ENCODE measurements at places on chromosomes 7 and 10.

- peak; percentile 67 for DNase-seq
Measured at GRCh38 chr10:72335394-72336258, 19.1 kb downstream of the DNAJB12 start.

GRCh38 chr10:89888321-89889070 lies 187.1 kb downstream of the KIF20B start:
- no peak for DNase-seq

DNA sequence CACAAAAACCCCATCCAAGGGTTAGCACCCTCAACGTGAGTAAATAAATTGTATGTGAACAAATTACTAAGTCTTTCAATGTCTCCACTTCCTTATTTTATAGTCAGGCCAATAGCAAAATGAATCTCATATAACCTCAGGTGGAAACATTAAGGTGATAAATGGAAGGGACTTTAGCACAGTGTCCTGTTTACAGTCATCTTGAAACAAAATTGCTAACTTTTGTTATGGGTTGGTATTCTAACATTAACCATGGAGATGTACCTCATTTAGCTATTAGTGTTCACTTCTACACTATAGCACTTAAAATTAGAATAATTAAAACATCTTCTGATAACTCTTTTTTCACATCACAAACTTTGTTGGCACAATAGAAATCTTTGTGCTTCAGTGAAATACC lies 255.8 kb upstream of the CNTNAP2 start:
- DNase-seq = no peak

GRCh38 chr7:51011710-51012350 lies 229.1 kb upstream of the GRB10 start:
- DNase-seq = no peak

- no peak for DNase-seq
Measured at GRCh38 chr10:90412582-90412981, 445.3 kb downstream of the HTR7 start.

DNA sequence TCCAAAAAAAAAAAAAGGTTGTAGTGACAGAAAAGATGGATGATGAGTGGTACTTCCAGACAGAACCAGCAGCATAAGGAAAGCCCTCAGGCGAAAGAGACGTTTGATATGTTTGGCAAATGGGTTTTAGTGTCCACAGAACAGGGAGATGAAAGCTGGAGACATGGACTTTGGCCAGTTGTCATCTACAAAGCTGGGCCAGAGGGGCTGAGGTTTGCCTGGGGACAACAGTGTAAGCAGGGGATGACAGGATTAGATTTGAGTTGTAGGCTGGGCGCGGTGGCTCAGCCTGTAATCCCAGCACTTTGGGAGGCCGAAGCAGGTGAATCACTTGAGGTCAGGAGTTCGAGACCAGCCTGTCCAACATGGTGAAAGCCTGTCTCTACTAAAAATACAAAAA lies 47.8 kb upstream of the ELN start:
- no peak for DNase-seq

GRCh38 chr7:13834328-13834761 lies 155.1 kb downstream of the ETV1 start:
- DNase-seq = no peak

- DNase-seq = peak; percentile 99
Measured at GRCh38 chr10:58641095-58641531, 128.4 kb downstream of the BICC1 start.

DNA sequence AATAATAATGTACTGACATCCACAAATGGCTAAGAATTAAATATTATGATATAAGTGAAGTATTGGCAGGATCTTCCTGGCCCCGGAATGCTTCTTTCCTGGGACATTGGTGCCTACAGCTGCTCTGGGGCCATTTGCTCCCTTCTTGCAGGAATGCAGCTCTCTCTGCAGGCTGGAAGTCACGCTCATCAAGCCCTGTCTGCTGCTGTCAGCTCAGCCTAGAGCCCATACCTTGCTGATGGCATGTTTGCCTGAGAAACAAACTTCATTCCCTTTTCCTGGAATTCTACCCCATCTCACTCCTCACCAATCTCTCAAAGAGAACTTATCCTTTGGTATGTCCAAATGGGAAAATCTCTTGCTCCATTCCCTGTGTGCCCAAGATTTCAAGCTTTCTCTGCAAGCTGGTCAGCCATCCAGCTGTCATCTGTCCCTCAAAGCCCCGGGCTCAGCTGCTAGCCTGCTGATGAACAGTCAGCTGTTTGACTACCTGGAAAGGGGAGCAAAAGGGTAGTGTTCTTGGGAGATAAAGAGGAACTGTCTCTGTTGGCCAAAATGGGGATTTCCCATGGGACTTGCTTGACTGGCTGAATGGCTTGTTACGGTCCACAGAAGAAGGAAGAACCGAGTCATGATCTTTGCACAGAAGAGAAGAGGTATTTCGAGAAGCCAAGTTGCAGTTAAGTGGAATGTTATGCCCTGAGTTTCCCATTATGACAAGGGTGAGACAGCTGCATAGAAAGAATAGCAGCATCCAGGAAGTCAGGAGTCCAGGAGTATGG lies 12.0 kb upstream of the RASSF4 start:
- DNase-seq = no peak

- no peak for DNase-seq
Measured at GRCh38 chr7:37409461-37409860, 39.2 kb downstream of the ELMO1 start.

GRCh38 chr10:106182542-106182941 lies 982.0 kb downstream of the SORCS1 start:
- no peak for DNase-seq

- no peak for DNase-seq
Measured at GRCh38 chr7:2629746-2630681, 1.8 kb upstream of the TTYH3 start.

GRCh38 chr10:88336334-88336733 lies 246.8 kb downstream of the RNLS start:
- DNase-seq = no peak

GRCh38 chr10:69866688-69867461 lies 65.2 kb downstream of the COL13A1 start:
- peak; percentile 76 for DNase-seq

GRCh38 chr10:71271662-71272055 lies 47.4 kb upstream of the SLC29A3 start:
- no peak for DNase-seq

DNA sequence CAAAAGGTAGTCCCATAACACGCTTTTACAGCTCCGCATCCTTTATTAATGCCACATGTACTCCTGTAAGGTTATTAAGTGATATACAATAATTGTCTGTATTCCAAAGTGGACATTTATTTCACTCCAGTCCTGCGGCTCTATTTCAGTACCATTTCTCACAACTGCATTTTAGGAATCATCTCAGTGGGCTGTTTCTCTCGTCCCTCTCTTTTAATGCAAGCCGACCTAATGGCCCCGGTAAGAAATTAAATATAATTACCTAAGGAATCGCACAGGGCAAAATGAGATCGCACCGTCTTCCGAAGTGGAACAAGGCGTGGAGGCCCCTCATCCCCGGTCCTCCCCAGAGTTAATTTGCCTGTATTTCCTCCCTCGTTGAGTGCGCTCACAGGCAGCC lies 216.5 kb downstream of the RAB11FIP2 start:
- DNase-seq = no peak

DNA sequence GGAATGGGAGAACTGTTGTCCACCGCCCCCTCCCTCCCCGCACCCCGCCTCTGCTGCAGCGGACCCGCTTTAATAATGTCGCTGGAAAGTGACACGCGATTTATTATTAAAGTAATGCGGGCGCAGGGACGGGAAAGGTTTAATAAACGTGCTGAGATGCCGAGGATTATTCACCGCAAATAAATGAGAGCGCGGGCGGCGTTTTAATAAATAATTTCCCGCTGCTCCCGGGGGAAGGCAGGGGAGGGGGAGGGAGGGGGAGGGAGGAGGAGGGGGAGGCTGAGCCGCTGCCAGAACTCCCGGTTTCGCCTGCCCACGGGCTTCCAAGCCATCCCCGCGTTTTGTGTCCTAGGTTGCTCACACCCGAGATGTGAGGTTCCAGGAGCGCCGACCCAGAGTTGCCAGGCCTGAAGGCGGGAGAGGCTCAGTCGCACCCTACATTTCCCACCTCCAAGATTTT lies 5.1 kb downstream of the KAZALD1 start:
- no peak for DNase-seq

DNA sequence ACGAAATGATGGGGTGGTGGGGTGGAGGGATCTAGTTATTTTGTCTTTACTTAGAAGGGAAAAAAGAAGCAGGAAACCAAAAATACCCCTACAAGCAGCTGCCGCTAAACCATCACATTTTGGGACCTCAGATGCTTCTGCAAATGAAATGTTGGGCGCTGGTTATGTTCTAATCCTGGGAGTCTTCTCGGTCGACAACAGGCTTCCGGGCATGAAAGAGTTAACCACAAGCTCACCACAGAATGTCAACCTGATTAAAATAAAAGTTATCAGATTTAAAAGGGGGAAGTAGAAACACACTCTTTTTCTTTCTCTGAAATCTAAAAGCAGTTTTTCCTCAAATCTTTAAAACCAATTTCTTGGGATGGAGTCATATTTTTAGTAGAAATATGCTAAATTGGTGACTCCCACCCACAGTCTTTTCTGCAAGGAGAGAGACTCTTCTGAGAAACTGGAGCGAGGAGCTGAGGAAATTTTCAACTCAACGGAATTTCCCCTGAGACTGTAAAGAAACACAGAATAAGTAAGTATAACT lies 16.8 kb downstream of the IL2RA start:
- no peak for DNase-seq

DNA sequence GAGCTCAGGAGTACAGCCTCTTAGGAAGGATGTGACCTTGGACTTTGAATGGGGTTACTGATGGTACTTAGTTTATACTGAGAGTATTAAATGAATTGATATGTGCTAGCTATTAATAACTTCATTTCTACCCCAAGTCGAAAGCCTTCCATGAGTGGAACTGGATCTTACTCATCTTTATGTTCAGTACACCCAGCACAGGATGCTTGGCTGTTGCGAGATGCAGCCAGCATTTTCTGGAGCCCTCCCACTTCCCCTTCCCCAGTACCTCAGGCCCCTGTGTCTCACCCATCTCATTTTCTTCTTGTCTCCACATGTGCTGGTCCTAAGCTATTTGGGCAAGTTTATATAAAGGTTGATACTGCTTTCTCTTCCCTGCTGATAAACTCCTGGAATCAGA lies 7.2 kb downstream of the UPP1 start:
- no peak for DNase-seq

DNA sequence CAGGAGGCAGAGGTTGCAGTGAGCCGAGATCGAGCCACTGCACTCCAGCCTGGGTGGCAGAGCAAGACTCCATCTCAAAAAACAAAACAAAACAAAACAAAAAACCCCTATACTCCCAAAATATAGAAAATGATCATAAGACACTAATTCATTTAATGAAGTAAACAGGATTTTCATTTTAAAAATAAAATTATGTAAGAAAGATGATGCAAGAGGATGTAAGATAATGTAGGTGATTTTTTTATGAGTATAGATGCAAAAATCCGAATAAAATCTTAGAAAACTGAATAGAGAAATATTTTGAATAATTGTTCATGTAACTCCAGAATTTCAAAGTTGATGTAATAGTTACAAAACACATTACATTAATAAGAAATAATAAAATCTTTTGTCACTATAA lies 3.6 kb upstream of the AS3MT start:
- no peak for DNase-seq

- no peak for DNase-seq
Measured at GRCh38 chr10:69960606-69960987, 92.0 kb upstream of the MACROH2A2 start.

GRCh38 chr7:41268878-41269277 lies 434.0 kb downstream of the INHBA start:
- DNase-seq = peak; percentile 19

DNA sequence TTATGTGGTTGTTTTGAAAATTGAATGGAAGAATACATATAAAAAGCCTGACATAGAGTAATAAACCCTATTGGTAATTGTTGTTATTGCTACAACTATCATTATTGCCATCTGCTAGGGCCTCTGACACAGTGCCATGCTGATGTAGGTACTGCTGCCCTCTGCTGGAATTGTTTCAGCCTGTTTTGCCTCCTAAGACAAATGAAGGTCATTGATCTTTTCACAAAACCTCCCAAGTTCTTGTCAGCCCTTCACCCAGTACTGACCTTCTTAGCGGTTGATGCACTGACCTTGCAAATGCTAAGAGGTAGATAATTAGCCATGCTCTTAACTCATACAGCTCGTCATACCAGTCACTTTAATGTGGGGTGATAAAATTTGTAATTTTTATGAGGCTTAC lies 975.2 kb downstream of the SORCS1 start:
- DNase-seq = peak; percentile 1

GRCh38 chr10:77692782-77693181 lies 55.2 kb upstream of the KCNMA1 start:
- DNase-seq = peak; percentile 88

DNA sequence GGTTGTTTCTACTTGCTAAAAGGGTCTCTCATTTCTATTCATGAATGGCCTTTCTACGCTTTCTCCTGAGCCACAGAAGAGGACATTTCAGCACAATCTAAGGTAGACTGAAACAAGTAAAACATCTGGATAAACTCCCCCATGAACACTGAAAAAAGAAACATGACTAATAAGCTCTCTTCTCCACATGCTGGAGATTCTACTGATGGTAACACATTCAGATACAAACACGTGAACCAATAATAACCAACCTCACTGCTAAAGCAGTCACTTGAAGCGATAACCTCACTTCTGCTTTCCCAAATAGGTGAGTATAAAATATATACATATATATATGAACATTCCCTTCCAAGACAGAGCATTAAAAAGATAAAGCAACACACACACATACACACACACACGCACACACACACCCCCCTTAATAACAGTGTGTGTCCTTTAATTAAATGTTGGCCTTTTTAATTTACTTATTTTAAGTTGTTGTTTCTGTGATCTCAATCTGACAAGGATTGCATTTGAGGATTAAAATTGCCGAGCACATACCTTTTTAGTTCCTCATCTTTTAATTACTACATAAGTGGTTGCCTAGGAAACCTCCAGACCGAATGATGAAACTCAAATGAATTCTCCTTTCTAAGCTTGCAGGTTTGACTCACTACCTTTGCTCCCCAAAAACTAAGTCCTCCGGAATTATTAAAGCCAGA lies 292.4 kb upstream of the KLF14 start:
- DNase-seq = peak; percentile 72

DNA sequence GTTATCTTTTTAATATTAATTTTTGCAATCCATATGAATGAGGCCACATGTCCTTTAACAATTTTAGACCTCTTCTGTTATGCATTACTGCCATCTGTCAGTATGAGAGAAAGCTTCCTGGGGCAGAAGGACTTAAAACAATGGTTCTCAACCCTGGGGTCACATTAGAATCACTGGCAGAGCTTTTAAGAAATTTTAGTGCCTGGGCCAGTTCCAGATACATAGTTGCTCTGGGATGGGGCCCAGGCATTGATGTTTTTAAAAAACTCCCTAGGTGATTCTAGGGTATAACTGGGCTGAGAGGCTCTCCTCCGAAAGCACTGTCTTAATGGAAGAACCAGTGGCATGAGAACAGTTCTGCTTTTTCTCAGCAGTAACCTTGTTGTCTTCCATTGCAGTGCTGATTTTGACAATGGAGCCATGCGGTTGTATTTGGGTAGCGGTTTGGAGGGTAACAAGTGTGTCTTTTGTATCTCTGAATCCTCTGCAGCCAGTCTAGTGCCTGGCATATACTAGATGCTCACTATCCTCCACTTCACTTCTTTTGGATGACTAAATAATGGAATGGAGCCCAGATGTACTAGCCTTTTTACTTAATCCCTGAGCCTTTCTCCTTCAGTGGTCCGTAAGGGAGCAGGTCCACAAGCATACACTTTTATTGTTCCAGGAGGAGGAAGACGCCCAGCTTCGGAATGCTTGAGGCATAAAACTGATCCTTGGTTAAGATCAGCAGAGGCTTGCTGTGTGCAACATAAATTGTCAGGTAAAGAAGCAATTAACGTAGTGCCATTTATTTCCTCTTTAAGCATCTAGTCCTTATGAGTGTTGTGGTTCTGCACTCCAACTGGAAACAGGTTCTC lies 227.1 kb downstream of the AUTS2 start:
- DNase-seq = no peak
